Fibroblast of upper back skin (primary cell): ENCODE measurements at places on chromosomes 16 and 17.
A peak's percentile ranks its signal among the peaks of the same experiment; 100 is the strongest.

DNA sequence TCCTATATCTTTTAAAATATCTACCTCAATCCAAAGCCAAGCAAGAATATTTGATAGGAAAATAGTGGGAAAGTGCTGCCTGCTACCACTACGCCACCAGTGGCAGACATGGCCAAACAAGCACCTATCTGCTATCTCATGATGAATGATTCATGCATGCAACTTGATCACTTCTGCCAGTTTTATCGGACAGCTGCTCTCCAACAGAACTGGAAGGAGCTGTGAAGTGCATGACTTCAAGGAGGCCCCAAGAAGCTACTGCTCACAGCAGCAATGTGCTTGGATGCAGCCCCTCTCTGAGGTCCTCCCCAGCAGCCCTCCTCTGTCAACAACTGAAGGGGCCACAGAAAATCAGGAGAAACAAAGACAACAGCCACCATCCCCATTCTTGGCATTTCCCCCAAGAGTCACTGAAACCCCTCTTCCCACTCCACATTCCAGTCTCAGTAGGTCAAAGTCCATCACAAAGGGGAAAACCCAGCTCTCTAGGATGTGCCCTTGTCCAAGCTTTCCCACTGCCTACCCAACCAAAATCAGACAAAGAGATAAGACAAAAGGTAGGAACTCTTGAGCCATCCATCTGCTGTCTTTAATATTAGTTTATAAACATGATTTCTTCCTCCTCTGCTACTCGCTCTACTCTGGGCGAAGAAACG lies 215.3 kb downstream of the C16orf78 start:
- no peak for DNase-seq

GRCh38 chr17:3678821-3679530 lies 10.4 kb downstream of the EMC6 start:
- no peak for DNase-seq

DNA sequence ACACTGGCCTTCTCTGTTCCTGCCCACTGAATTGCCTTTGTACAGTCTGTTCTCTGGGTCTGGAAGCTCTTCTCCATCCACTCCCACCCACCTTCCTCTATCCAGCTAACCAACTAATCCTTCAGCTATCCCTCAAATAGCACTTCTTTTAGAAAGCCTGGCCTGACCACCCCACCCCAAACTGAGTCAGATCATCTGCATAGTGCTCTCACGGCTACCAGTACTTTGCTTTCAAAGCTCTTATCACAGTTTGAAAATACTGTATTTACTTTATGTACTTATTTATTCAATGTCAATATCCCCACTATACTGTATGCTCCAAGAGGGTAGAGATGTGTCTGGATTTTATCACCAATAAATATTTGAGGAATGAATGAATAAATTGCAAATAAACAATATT lies 4.5 kb upstream of the CLDN7 start:
- no peak for DNase-seq

- DNase-seq = no peak
These were observed 3.0 kb downstream of the ARHGDIA start for GRCh38 chr17:81867991-81868673.

DNA sequence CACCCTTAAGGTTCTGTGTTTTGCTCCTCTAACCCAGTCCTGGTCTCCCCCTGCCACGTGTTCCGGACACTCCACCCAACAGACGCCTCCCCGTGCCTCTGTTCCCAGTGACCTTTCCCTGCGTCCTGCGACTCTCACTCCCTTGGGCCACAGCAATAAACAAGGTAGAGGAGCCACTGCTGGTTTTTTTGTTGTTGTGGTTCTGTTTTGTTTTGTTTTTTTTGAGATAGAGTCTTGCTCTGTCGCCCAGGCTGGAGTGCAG lies 3.7 kb upstream of the NPW start:
- no peak for DNase-seq

- DNase-seq = peak; percentile 93
These were observed 12.1 kb upstream of the USP10 start for GRCh38 chr16:84687715-84688114.

DNA sequence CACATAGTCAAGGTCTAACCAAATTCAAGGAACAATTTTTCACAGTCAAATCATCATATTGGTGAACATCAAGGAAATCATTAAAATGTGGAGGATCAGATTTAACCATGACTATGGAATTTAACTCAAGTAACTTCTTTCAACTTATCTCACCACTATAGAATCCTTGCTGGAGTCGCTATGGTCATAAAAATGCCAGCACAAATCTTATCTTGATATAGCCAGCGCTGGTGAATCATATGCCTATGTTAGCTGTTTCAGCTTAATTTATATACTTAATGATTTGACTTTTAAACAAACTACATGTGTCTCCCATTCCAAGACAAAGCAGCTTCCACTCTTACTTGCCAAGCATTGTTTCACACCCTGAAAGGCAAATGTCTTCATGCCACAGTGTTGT lies 416.4 kb downstream of the CDH11 start:
- peak; percentile 83 for DNase-seq

DNA sequence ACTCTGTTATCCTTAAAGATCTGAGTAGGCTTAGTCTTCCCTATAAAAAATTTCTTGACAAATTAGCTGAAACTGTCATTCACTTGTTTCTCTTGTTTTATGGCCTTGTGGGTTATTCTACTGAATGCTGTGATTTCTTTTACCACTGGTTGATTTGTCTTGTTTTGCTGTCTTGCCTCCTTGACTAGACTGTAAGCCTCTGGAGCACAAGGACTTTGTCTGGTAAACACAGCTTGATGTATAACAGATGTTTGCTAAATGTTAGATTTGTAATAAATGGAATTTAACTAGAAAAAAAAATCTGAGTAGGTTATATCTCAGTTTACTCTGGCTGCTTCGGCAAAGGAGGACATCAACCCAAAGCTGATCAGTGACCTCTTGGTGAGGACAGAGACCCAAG lies 21.6 kb downstream of the VAC14 start:
- no peak for DNase-seq

GRCh38 chr17:16954521-16954920 lies 17.4 kb downstream of the TNFRSF13B start:
- DNase-seq = no peak

DNA sequence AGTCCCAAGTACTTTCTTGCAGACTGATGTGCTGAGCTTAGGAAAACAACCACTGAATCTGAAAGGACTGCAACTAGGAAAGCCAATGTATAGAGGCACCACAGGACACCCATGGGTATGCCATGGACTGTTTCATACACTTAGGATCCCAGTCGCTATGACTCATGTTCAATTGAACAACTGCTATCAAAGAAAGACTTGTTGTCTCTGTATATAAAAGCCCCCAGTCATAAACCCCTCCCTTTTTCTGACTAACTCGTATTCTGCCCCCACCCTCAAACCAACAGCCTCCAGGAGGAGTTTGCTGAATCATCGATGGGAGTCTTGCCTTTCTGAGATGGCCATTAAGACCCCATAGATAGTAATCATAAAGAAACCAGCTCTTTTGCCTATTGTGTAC lies 205.4 kb downstream of the ANKFN1 start:
- no peak for DNase-seq

DNA sequence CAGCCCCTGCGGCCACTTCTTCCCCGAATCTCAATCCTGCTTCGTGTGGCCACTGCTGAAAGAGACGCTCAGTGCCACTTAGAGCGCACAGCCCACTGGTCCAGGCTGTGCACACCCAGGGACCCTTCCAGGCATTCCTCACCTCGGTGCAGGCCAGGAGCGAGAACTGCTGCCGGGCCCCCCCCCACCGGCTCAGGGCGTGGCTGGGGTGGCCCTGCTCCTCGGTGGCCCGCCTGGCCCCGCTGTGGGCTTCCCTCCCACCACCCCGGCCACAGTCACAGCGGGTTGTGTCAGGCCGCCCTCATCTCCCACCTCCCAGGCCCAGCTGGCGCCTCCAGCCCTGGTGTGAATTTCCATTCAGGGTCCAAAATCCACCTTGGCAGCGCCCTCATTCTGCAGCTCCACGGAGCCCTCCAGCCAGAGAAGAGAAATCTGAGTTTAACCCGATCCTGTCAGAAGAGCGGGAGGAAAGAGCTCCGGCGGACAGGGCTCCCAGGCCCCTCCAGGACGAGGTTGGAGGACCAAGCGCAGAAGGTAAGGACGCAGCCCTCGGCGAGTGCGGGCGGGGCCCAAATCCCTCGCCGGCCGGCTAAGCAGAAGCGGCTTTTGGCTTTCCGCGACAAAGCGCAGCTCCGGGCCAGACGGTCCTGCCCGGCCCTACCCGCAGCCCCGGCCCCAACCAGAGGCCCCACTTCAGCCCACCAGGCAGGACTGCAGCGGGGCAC lies 12.0 kb downstream of the TBC1D16 start:
- DNase-seq = no peak

- DNase-seq = peak; percentile 82
These were observed 207.4 kb downstream of the RPTOR start for GRCh38 chr17:80751946-80752581.
